ENCODE measurements at places on chromosomes 12 and 14.

- H3K4me3 ChIP-seq, result no peak overlapping the region
- no peaks in the 10 kb centered on the region for H3K36me3 ChIP-seq
- no peak for DNase-seq
- no peaks in the 10 kb centered on the region for H3K4me1 ChIP-seq
- no peaks in the 10 kb centered on the region for H3K27me3 ChIP-seq
Observed at GRCh38 chr12:130977046-130977742, 23.5 kb downstream of the ADGRD1 start.

DNA sequence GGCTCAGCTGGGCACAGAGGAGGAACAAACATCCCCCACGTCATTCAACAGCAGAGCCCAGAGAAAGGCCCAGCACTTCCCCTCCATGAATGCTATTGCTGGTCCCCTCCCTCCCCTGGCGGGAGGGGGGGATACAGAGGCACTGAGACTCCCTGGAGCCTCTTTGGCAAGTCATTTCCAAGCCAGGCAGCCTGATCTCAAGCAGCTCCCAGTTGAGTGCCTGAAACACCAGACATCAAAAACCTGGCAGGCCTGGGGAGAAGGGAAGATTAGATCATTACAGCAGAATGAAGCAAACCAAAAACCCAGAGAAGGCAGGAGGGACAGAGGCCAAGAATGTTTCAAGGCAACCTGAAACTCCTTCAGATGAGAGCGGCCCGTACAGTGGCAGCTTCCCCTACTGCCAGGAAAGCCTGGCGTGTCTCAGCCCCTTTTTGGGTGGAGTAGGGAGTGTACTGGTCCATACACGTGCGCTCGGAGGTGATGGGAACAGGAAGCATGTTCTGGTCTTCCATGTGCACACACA, 92.1 kb downstream of the LRRC74A start:
- H3K4me3 ChIP-seq, result no peak overlapping the region
- no peaks in the 10 kb centered on the region for H3K36me3 ChIP-seq
- peaks cover 1% of the 10 kb centered on the region for H3K4me1 ChIP-seq
- peak overlapping the region; percentile 85 for H3K27ac ChIP-seq
- DNase-seq, result peak; percentile 88

DNA sequence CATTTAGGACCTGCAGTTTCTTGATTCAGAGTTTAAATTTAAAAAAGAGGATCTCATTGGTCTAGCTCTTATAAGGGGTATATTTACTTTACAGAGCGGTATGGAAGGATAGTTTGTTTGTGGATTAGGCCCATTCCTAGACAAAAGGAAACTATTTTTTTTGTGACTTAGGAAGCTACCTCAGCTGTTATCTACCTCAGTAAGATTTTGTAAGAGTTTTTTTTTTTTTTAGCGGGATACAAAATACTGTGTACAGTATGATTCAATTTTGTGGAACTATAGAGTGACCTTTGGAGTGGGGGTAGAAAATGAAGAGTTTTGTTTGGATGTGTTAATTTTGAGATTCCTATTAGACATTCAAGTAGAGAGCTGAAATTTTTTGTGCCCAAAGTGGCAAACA, 104.6 kb upstream of the ATF1 start:
- H3K4me1 ChIP-seq, result no peaks in the 10 kb centered on the region
- no peak overlapping the region for H3K27ac ChIP-seq
- H3K36me3 ChIP-seq, result no peaks in the 10 kb centered on the region

- H3K36me3 ChIP-seq, result no peaks in the 10 kb centered on the region
- no peaks in the 10 kb centered on the region for H3K27me3 ChIP-seq
- no peaks in the 10 kb centered on the region for H3K4me1 ChIP-seq
- no peak overlapping the region for H3K27ac ChIP-seq
- DNase-seq, result no peak
Observed at GRCh38 chr12:111759991-111760390, 6.7 kb upstream of the ALDH2 start.

DNA sequence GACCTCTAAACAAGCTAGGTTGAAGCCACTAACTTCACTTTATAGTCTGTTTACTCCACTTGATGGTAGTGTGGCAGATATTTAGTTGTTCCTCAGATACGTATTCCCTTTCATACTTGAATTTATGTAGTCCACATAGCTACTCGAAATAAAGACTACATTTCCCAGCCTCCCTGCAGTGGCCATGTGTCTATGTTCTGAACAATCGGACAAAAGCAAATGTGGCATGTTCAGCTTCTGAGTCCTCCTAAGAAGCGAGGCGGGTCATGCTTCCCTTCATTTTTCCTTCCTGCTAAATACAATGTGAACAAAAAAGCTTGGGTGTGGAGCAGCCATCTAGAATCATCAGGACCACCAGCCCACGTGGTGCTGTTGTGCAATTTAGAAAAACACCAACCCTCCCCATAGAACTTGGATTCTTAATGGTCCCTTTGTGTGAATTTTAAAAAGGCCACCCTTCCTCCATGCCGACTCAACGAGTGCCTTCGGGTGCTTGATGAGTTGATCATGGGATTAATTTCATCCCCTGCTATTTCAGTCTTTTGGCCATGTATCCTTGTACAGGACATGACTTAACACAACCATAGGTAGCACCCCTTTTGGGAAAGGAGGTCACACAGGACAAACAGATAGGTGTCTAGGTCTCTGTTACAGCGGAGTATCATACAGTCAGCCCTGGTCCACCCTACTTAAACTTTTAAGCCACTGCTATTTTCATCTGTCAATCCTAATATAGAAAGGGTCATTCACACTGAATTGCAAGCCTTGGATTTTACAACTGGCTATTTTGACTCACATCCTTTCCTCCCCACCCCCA, 60.7 kb downstream of the ZFC3H1 start:
- H3K36me3 ChIP-seq, result no peaks in the 10 kb centered on the region
- H3K4me1 ChIP-seq, result peaks cover 7% of the 10 kb centered on the region
- no peak overlapping the region for H3K4me3 ChIP-seq

- no peak overlapping the region for H3K27ac ChIP-seq
- DNase-seq, result no peak
- H3K4me3 ChIP-seq, result no peak overlapping the region
- no peaks in the 10 kb centered on the region for H3K36me3 ChIP-seq
Observed at GRCh38 chr14:21974741-21975140, 301.1 kb upstream of the OR4E1 start.

DNA sequence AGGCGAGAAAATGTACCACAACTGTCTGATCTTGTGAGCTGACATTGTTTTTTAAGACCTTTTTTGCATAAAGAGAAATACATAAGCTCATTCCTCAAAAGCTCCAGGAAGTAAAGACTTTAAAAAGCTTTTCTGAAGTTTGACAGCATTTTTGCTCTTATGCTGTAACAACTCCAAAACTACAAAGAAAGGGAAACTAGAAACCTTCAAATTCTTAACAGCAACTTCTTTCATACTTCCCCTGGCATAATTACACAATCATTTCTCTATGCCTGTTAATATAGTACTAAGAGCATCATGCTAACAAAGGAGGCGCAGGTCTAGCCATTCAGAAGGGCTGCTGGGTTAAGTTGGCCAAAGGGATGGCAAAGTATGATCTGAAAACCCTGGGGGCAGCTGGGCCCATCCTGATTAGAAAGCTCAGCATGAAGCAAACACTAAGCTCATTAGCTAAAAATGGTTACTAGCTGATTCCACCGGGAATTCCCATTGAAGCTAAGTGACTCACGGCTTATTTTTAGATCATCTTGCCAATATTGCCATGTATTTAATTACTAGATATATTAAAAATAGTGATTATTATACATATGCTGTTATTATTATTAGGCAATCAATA, 26.1 kb upstream of the ANP32D start:
- no peaks in the 10 kb centered on the region for H3K4me1 ChIP-seq
- no peaks in the 10 kb centered on the region for H3K36me3 ChIP-seq
- H3K27me3 ChIP-seq, result no peaks in the 10 kb centered on the region
- no peak overlapping the region for H3K27ac ChIP-seq

- H3K4me1 ChIP-seq, result no peaks in the 10 kb centered on the region
- H3K27ac ChIP-seq, result no peak overlapping the region
- H3K4me3 ChIP-seq, result no peak overlapping the region
- H3K27me3 ChIP-seq, result no peaks in the 10 kb centered on the region
- H3K36me3 ChIP-seq, result no peaks in the 10 kb centered on the region
- DNase-seq, result no peak
Observed at GRCh38 chr12:16756833-16757555, 151.0 kb upstream of the LMO3 start.

- H3K4me1 ChIP-seq, result no peaks in the 10 kb centered on the region
- H3K27ac ChIP-seq, result no peak overlapping the region
- no peak for DNase-seq
Observed at GRCh38 chr12:71164568-71165197, 6.9 kb upstream of the TSPAN8 start.

GRCh38 chr12:29208060-29208459, 59.0 kb downstream of the FAR2 start:
- no peaks in the 10 kb centered on the region for H3K4me1 ChIP-seq
- no peak overlapping the region for H3K27ac ChIP-seq
- H3K4me3 ChIP-seq, result no peak overlapping the region
- H3K36me3 ChIP-seq, result no peaks in the 10 kb centered on the region
- DNase-seq, result no peak

GRCh38 chr14:49919825-49920659, 27.2 kb downstream of the ARF6 start:
- no peaks in the 10 kb centered on the region for H3K27me3 ChIP-seq
- H3K36me3 ChIP-seq, result no peaks in the 10 kb centered on the region
- no peaks in the 10 kb centered on the region for H3K4me1 ChIP-seq

DNA sequence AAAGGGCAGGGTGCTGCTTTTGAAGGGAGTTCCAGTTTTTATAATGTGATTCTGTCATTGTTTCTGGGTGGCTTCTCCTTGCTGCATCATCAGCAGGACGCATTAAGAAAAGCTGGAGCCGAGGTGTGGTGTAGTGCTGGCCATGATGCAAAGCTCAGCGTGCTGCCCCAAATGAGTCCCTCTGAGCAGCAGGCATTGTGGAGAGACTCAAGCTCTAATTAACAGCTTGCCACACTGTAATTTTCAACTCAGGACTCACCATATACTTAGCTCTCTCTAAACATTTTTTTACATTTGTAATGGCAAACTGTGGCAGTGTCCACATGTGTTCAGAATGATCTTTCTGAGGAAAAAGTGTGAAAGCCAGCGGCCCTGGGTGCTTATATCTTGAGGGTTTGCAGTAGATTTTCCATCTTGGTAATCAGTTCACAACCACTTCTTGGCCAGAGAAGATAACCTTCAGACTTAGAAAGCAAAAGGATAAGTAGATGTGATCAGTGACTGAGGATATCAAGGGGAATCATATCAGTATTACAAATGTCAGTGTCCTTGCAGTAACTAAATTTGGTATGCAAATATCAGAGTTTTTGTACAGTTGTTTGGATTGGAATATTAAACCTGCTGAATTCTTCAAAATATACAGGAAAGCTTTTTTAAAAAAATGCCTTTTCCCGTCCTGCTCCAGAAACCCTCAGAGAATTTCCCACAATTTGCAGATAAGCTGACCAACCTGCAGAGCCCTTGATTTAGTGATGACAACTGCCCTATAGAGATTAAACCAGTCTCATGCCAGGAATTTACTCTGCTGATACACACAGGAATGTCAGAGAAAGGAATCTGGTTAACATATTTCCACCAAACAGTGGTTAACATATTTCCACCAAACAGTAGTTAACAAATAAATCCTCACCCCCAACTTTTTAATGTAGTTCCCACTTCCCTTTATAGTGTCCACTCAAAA, 63.6 kb downstream of the DAAM1 start:
- no peak overlapping the region for H3K4me3 ChIP-seq
- peaks cover 12% of the 10 kb centered on the region for H3K4me1 ChIP-seq
- H3K36me3 ChIP-seq, result no peaks in the 10 kb centered on the region
- H3K27ac ChIP-seq, result no peak overlapping the region

- no peak for DNase-seq
- no peak overlapping the region for H3K4me3 ChIP-seq
- H3K27me3 ChIP-seq, result no peaks in the 10 kb centered on the region
Observed at GRCh38 chr12:121059031-121059898, 20.2 kb upstream of the OASL start.

GRCh38 chr12:66719862-66720261, 41.0 kb upstream of the GRIP1 start:
- H3K27me3 ChIP-seq, result no peaks in the 10 kb centered on the region
- no peak for DNase-seq
- no peak overlapping the region for H3K27ac ChIP-seq
- no peaks in the 10 kb centered on the region for H3K36me3 ChIP-seq
- H3K4me3 ChIP-seq, result no peak overlapping the region
